ENCODE measurements at places on chromosomes 7 and 10.

DNA sequence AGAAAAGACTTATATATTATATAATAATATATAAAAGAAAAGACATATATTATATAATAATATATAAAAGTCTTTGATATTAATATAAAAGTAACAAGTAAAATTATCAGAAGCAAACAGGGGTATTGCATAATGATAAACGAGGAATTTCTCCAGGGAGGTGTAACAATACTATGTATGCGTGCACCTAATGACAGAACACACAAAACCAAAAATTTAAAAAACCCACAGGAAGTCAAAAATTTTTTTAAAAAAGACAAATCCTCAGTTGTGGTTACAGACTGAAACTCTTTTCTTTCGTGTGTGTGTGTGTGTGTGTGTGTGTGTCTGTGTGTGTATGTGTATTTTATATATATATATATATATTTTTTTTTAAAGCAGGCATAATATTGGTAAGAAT is 279.2 kb upstream of the DPP6 start:
- no peak for DNase-seq

DNA sequence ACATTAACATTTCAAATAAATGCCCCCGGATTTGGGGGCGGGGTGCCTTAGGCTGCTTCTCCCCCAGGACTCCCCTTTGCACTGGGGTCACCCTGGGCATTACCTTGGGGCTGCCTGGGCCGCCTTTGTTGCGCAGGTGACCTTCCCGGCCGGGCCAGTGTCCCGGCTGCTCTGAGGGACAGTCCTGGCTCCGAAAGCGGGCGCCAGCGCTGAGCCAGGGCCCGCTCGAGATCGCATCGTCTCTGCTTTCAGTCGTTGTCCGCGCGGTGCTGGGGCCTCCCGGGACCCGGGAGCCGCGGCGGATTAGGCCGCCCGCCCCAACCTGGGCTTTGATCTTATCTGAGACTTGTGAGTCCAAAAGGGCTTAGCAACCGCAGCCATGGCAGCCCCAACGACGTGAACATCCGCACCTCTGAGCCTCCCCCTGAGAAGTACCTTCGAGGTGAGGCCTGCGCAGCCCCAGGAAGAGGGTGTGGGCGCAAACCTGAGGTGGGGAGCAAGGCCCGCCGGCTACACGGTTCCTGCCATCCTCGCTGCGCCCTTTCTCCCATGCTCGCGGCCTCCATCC is 14.8 kb upstream of the WAPL start:
- peak; percentile 21 for DNase-seq

DNA sequence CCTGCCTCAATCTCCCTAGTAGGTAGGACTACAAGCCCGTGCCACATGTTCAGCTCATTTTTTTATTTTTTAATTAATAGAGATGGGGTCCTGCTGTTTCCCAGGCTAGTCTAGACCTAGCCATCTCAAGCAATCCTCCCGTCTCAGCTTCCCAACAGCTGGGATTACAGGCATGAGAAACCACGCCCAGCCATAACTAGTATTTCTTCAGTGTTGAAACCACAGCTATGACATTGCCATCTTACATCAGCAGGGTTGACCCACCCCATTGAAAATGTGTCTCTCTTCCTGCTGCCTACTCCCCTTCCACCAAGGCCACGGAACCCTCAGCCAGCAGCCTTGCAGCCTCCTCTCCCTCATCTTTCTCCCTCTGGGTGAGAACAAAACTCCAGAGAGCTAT is 62.1 kb upstream of the ZNF746 start:
- no peak for DNase-seq

- no peak for DNase-seq
These were observed 24.0 kb downstream of the ZPBP start for GRCh38 chr7:50068850-50069551.

DNA sequence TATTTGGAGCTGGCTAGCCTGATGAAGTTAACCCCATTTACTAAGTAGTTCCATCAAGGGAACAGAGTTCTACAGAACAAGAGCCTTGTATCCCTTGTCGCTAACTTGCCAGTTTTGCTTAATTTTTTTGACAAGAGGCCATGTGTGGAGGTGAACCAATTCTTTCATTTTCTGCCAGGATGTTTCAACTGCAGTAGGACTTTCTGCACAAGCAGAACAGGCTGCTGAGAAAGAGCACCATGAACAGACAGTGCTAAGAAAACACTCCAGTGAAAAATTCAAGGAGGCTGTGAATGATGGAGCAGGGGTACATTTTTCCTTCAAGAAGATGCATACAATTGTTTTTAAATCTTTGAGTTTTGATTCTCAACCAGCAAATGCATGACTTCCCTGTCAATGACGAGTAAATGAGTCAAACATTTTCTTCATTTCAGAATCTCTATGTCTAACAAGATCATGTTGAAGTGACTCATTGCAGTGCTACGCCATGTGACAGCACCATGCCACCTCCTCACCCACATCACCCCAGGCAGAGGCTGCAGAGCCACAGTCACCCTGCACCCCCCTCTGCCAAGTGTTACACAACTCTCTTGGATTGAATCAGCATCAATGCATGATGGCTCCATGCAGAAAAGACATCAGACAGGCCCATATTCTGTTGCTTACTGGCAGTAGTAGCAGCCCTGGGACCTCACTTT is 193.1 kb downstream of the COBL start:
- DNase-seq, result peak; percentile 55

DNA sequence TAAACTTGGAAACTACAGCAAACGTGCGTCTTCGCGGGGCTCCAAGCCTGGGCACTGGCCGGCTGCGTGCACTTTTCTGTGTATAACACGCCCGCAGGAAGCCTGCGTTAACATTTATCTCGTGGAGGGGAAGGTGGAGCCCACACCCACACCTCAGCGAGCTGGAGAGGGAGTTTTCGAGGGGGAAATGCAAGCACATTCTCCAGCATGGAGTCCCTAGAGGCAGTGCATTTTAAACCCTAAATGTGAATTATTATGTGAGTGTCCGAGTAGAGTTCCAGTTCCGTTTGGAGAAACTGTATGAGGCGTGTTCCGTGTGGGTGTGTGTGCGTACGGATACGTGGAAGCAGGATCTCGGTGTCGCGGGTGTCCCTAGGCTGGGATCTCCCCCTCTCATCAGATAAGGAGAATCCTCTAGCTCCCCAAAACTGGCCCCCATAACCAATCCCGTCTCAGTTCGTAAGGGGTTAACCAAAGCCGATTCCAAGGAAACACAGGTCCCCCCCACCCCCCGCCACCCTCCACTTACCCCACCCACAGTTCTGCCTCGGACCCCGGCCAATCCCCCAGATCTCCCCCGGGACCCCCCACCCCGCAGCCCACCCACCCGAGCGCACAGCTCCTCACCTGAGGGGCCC is 403 bp downstream of the CDK6 start:
- peak; percentile 25 for DNase-seq

GRCh38 chr10:74949034-74949832 is 122.8 kb downstream of the KAT6B start:
- DNase-seq, result no peak

- no peak for DNase-seq
These were observed 7.2 kb upstream of the ACTR3B start for GRCh38 chr7:152752200-152752912.

DNA sequence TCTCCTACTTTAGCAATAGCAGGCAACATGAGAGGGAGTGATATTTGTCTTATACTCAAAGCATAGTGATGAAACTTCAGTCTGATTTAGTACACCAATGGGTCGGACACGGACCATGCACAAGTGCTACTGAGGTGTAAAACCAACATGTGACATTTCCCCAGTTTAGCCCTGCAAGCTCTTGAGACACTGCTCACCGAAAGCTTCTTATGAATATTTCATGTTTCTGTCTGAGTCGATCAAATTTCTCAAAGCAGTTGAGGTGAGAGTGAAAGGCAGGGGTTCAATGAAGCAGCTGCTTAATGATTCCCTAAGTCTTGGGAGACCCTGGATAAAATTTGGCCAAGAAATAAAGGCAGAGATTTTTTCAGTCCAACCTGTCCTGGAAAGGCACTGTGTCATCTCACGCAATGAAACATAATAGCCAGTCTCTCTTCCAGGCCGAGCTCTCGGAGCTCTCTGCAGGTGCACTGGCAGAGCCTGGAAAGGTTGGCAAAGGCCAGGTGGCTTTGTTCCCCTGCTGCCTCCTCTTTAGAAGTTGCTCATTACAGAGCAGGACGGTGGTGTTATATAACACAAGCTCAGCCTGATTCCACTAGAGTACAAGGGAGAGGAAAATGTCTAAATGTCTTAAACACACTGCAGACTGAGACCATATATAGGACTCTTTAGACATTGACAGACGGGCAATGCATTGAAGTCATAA is 33.9 kb upstream of the XPNPEP1 start:
- DNase-seq, result no peak

- no peak for DNase-seq
These were observed 15.8 kb downstream of the PLAC9 start for GRCh38 chr10:80148166-80148805.

GRCh38 chr7:106369816-106370215 is 85.0 kb upstream of the NAMPT start:
- no peak for DNase-seq

GRCh38 chr7:33904681-33905388 is 504 bp upstream of the BMPER start:
- DNase-seq, result no peak
